ENCODE measurements at places on chromosomes 2 and 18.

DNA sequence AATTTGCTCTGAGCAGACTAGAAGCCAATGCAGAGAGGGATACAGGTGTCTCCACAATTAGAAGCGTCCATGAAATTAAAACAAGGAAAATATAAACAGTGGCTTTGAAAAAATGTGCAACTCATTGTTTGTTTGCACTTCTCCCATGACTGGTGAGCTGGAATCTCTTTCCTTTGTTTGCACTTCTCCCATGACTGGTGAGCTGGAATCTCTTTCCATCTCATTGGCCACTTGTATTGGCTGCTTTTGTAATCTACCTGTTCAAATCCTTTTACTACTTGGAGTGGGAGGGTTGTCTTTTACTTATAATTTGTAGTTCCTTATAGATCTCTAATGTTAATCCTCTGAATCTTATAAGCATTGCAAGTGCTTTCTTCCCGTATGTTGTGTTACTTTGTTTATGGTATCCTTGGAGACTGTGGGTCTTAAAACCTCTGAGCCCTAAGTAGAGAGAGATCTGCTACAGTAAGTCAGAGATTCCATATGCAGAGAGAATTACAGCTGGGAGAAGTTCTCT lies 94.1 kb downstream of the RTN4 start:
- DNase-seq, result no peak

GRCh38 chr18:46046688-46047087 lies 25.4 kb downstream of the PSTPIP2 start:
- DNase-seq, result no peak

DNA sequence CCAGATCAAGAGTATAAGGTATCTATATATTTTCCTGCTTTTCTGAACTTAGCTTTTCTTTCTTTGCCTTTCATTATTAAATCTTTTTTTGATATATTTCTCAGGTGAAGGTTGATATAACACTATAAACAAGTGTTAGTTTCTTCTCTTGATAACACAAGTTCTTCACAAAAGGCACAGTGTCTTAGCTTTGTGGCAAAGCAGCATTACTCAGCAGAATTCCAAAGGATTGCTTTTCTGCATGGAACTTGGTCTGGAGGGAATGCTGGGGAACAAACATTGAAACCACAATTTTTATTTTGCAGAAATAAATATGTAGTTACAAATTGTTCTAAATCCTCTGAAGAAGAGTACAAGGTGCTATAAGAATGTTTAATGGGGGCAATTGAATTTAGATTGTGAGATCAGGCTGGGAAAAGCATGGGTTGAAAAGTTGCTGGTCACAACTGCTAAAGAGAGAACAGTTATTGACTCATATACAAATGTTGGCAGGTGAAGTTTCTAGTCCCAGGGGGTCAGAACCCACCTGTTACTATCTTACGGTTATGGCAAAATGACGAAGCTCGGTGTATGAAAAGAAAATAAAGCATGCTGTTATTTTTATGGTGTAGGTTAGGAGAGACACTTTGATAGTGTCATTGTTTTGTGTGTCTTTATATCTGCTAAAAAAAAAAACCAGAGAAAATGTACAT lies 68.2 kb downstream of the UBR3 start:
- DNase-seq, result no peak

DNA sequence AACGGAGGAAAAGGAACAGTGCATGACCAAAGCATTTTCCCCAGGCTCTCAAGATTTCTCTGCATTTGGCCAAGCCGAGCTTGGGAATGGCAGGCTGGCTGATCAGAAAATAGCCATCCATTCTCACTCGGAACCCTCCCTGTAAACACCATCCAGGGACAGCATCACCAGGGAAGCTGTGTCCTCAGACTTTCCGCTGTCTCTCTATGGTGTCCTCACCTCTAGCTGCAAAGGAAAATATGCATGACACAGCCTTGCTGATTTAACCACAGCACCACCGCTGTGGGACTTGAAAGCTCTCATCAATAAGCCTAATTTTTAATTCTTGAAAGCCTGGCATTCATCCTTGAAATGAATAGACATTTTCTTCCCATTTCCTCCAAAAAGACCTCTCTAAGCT lies 311.7 kb downstream of the EIPR1 start:
- no peak for DNase-seq

- no peak for DNase-seq
Measured at GRCh38 chr2:221817052-221817451, 244.9 kb upstream of the EPHA4 start.
